ENCODE measurements at places on chromosomes 2 and 18. TPM values are rescaled to one million over a fixed set of nuclear protein-coding genes. Genes with fewer than 3 reads are reported as not detected.

DNA sequence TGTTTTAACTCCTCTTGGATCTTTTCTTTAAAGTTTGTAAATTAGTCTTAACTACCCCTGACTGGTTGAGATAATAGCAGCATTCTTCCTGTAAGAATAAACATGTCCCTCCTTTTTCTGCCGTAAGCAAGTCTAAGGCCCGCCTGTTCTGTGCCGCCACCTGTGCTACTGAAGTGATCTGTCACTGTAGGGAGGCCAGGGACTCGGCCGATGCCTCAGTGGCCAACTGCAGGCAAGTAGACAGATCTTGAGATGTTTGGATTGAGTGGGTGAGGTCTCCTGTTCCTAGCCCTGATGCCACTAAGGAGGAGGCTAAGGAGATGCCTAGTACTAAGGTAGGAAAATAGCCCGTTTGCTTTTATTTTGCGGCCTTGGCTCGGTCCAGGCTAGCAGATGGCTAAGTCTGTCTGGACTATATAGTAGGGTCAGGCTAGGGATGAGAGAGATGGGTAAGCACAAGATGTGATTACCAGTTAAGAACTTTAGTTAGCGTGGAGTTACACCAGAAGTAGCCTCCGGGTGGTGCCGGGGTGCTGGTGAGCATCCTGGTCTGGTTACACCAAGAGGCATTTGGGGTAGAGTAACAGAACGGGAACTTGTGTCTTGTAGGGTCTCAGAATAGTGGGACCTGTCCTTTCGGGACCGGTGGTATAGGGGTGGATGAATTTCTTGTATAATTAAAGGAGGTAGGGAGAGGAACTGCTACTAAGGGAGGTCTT lies 584.2 kb downstream of the SUCLG1 start:
- DNase-seq = no peak

GRCh38 chr2:99860720-99861375 lies 281.5 kb downstream of the AFF3 start:
- DNase-seq = no peak

DNA sequence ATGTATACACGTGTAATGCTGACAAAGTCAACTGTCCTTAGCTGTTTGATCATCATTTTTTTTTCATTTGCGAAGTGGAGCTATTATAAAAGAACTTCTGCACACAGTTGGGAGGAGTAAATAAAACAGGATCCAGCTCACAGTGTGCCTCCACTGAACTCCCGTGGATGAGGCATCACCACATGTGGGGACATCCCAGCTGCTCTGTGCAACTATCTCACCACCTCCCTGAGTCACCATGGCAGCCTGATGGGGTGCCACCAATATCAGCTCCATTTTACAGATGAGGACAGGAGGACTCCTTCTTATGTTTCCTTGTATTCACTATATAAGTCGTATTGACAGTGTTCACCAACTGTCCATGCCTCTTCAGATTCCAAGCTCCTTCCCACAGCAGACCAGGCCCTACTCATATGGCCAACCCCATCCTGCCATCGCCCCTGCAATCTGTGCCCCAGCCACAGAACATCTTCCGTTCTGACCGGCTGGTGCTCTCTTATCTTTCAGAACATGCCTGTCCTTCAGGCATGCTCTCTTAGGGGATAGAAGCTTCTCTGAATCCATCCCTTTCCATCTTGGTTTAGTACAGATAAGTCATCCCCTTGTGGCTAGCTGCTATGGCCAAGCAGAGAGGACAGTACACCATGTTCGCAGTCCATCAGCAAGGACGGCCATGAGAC lies 288.1 kb downstream of the RNF144A start:
- no peak for DNase-seq

- DNase-seq = no peak
Observed at GRCh38 chr2:142153601-142154000, 22.8 kb upstream of the LRP1B start.

DNA sequence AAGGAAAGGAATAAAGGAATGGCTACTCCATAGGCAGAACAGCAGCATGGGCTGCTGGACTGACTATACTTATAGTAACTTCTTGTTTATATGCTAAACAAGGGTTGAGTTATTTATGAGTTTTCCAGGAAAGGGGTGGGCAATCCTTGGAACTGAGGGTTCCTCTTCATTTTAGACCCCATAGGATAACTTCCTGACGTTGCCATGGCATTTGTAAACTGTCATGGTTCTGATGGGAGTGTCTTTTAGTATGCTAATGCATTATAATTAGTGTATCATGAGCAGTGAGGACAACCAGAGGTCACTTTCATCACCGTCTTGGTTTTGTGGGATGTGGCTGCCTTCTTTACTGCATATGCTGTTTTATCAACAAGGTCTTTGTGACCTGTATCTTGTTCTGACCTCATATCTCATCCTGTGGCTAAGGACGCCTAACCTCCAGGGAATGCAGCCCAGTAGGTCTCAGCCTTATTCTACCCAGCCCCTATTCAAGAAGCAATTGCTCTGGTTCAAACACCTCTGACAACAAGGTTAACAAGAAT lies 98.6 kb upstream of the CABLES1 start:
- DNase-seq = no peak

DNA sequence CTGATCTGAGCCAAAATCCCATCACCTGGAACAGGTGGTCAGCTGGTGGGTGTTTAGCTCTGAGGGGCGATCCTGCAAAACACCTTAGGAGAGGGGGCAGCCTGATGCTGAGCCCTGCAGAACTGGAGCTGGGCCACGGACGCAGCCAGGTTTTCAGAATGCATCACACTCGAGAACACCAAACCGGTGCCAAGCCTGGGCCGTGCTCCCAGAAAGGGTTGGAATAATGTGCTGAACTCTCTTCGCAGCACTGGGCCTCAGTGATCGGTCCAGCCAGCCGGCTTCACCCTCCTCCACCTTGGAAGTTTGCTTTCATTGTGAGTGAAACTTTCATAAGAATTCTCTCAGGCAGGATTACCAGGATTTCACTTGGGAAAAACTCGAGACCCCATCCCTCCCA lies 56.5 kb upstream of the TTC39C start:
- DNase-seq = no peak

GRCh38 chr2:120473522-120474271 lies 127.8 kb downstream of the INHBB start:
- DNase-seq = no peak

The AKAIN1 gene
- not detected for polyA plus RNA-seq

The ZNF513 gene
- polyA plus RNA-seq = 12.2 TPM

The IL36G gene
- not detected for polyA plus RNA-seq

The SIGLEC15 gene
- 0.06 TPM for polyA plus RNA-seq

The DOK6 gene
- polyA plus RNA-seq = 0.55 TPM

The CLIP4 gene
- 38.8 TPM for polyA plus RNA-seq

Measured in BJ (cell line).